Renal cortical epithelial cell (primary cell): ENCODE measurements at places on chromosomes 5 and 9. TPM values are rescaled to one million over a fixed set of nuclear protein-coding genes. Genes with fewer than 3 reads are reported as not detected.

PPIP5K2 gene
- total RNA-seq: 43.1 and 54.4 TPM in 2 replicates

TAS2R1 gene
- total RNA-seq: not detected in 2 replicates

FOXD4L3 gene
- total RNA-seq: not detected in 2 replicates

ANKRD20A1 gene
- 0.85 TPM in 1 of 2 replicates, not detected in the other for total RNA-seq

OR1Q1 gene
- not detected in 2 replicates for total RNA-seq

CAST gene
- 183 and 341 TPM in 2 replicates for total RNA-seq

TNFSF8 gene
- total RNA-seq: not detected in 2 replicates

LCN9 gene
- not detected in 2 replicates for total RNA-seq

SOX30 gene
- 0.05 and 0.17 TPM in 2 replicates for total RNA-seq

QRFP gene
- not detected in 2 replicates for total RNA-seq

BTNL8 gene
- total RNA-seq: 0.35 TPM in 1 of 2 replicates, not detected in the other

SCGB3A2 gene
- not detected in 2 replicates for total RNA-seq

TTLL11 gene
- 2.3 and 6.7 TPM in 2 replicates for total RNA-seq

PRRX2 gene
- total RNA-seq: 0.45 TPM in 1 of 2 replicates, not detected in the other

CRB2 gene
- 0.17 and 0.65 TPM in 2 replicates for total RNA-seq

PCDHB10 gene
- 0.35 and 0.85 TPM in 2 replicates for total RNA-seq

UGT3A2 gene
- total RNA-seq: 1.9 TPM in 1 of 2 replicates, not detected in the other

FOXD4L5 gene
- total RNA-seq: 0.17 and 0.20 TPM in 2 replicates

HOMER1 gene
- total RNA-seq: 10.6 and 26.2 TPM in 2 replicates

CCL21 gene
- total RNA-seq: not detected in 2 replicates

GSN gene
- total RNA-seq: 591 and 645 TPM in 2 replicates

KCNN2 gene
- 0.20 TPM in 1 of 2 replicates, not detected in the other for total RNA-seq

ENTR1 gene
- total RNA-seq: 30.4 and 54.5 TPM in 2 replicates

ACOT12 gene
- total RNA-seq: 0.10 TPM in 1 of 2 replicates, not detected in the other

FRMPD1 gene
- total RNA-seq: 0.10 TPM in 1 of 2 replicates, not detected in the other

FOXI1 gene
- not detected in 2 replicates for total RNA-seq

KCNV2 gene
- not detected in 2 replicates for total RNA-seq

MARVELD2 gene
- 22.9 and 26.6 TPM in 2 replicates for total RNA-seq

GCNT1 gene
- 25.0 and 130 TPM in 2 replicates for total RNA-seq

CTSV gene
- 3.5 and 9.4 TPM in 2 replicates for total RNA-seq

GRXCR2 gene
- not detected in 2 replicates for total RNA-seq

ARID3C gene
- not detected in 2 replicates for total RNA-seq

THBS4 gene
- 0.55 and 0.87 TPM in 2 replicates for total RNA-seq

ITGA2 gene
- 21.3 and 54.2 TPM in 2 replicates for total RNA-seq

ESM1 gene
- 0.05 TPM in 1 of 2 replicates, not detected in the other for total RNA-seq

HMCN2 gene
- total RNA-seq: under 0.01 TPM in 1 of 2 replicates, not detected in the other

PCDHGA5 gene
- under 0.01 and 1.3 TPM in 2 replicates for total RNA-seq

PTGES2 gene
- 80.0 and 96.9 TPM in 2 replicates for total RNA-seq

FLT4 gene
- 0.35 and 0.55 TPM in 2 replicates for total RNA-seq
